Effector CD8-positive, alpha-beta T cell (primary cell): ENCODE measurements at places on chromosomes 1 and 21.
A peak's percentile ranks its signal among the peaks of the same experiment; 100 is the strongest.

DNA sequence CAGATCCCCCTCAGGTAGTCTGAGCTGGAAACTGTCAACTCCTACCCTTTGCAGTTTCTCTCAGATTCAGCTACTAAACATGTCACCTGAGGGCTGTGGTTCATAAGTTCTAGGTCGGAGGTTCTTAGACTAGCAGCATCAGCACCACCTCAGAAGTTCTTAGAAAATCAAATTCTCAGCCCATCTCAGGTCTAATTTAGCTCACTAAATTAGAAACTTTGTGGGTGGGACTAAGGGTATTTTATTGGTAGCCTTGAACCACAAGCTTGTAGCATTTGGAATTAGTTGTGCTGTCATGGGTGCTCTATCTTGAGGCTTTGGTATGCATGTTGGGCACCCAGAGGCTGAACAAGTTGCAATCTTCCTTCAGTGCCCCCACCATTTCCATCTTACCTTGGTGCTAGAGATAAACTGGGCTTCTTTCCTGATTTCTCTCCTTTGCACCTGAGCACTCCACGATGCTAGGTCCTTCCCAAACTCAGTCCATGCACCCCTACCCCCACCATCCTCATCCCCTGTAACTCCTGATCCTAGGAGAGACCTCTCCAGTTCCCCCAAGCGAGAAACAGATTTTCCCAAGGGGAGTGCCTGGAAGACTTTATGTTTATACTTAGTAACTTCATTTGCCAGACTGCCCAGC, 54.2 kb downstream of the S1PR1 start:
- no peak for DNase-seq

GRCh38 chr1:246153796-246154212, 353.3 kb downstream of the SMYD3 start:
- DNase-seq = no peak

DNA sequence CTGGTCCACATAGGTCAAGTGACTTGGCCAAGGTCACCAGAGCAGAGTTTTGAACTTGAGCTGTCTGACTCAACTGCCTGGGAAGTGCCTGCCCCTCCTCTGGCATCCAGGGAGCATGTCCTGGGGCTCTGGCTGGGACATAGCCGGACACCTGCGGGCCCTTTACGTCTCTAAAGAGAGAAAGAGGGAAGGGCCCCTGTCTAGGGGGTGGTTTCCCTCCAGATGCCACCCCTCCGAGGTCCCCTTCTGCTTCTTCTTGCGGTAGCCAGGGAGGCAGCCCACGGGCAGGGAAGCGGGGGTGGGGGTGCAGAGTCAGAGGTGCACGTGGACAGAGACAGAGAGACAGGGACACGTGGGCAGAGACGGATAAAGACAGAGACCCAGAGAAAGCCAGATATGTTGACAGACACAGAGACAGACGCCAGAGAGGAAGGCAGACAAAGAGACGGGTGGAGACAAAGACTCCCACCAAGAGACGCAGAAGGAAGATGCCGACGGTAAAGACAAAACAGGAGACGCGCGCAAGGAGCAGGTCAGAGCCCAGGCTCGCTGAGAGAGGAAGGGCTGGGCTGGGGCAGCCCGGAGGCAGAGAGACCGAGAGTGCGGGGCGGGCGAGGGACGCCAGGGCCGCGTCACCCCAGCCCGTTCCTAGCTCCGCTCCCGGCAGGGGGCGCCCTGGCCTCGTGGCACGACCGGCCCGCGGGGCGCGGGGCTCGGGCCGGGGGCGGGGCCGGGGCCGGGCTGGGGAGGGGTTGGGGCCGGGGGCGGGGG, 458 bp upstream of the ALPL start:
- peak; percentile 36 for DNase-seq

GRCh38 chr1:203326830-203327683, 21.7 kb downstream of the BTG2 start:
- DNase-seq = peak; percentile 89

GRCh38 chr1:54361342-54361741, 44.9 kb downstream of the SSBP3 start:
- DNase-seq = no peak

- DNase-seq = no peak
Measured at GRCh38 chr1:9890224-9890731, 19.8 kb downstream of the CTNNBIP1 start.

DNA sequence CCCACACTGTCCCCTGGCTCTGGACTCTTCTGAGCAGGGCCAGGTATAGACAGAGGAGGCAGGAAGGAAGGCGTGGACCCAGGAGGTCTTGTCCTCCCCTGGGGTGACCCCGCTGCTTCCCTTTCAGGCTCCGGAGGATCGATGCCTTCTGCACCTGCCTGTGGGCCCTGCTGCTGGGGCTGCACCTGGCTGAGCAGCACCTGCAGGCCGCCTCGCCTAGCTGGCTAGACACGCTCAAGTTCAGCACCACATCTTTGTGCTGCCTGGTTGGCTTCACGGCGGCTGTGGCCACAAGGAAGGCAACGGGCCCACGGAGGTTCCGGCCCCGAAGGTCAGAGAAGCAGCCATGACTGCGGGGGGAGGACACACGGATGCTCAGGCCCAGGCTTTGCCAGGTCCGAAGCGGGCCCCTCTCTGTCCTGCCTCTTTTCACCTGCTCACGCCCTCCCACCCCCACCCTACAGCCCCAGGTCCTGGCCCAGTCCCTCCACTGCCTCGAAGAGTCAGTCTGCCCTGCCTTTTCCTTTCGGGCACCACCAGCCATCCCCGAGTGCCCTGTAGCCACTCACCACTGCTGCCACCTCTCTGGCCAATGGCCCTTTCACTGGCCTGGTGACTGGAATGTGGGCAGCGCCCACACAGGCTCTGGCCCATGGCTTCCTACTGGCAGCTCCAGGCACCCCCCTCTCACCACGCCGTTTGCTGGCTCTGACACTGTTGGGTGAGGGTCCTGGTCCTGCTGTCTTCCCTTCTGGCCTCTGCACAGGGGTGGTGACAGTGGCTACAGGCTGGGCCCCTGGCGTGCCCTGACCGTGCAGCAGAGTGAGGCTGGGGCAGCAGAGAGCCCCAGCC, 13.5 kb downstream of the TMEM201 start:
- DNase-seq = no peak
